Neuronal stem cell (in vitro differentiated cells): ENCODE measurements at places on chromosomes 7 and 10.

- no peaks in the 10 kb centered on the region for H3K4me1 ChIP-seq
- no peaks in the 10 kb centered on the region for H3K27me3 ChIP-seq
- H3K27ac ChIP-seq = no peak overlapping the region
- H3K36me3 ChIP-seq = no peaks in the 10 kb centered on the region
- DNase-seq = no peak
Observed at GRCh38 chr7:72441791-72442190, 29.7 kb upstream of the CALN1 start.

DNA sequence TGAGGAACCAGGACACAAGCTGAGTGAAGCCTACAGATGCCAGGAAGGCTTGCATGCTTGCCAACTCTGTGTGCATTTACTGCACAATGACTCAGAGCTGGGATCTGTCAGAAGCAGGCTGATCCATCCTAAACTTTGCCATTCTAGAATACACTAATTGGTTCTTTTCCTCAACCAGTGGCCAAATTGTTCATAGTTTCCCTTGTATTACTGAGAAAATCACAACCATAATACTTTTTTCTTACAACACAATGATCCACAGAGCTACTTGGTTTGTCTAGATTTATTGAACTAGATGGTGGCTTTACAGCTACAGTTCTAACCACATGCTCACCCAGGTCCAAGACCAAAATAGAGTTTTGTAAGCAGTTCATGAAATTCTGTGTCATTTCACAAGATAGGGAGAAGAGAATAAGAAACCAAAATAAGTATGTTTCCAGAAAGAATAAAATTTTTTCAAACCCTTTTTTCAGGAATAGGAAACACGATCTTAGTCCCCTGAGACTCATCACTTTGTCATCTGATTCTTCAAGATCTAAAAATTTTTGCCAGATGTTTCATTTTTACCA is 21.0 kb upstream of the LRRC17 start:
- no peaks in the 10 kb centered on the region for H3K36me3 ChIP-seq
- H3K4me1 ChIP-seq = no peaks in the 10 kb centered on the region
- no peak for DNase-seq
- H3K27me3 ChIP-seq = no peaks in the 10 kb centered on the region
- no peak overlapping the region for H3K27ac ChIP-seq

- no peaks in the 10 kb centered on the region for H3K4me1 ChIP-seq
- no peaks in the 10 kb centered on the region for H3K36me3 ChIP-seq
- H3K4me3 ChIP-seq = no peak overlapping the region
- DNase-seq = no peak
- H3K27ac ChIP-seq = no peak overlapping the region
- no peaks in the 10 kb centered on the region for H3K27me3 ChIP-seq
Observed at GRCh38 chr10:58254644-58255043, 13.1 kb downstream of the IPMK start.

DNA sequence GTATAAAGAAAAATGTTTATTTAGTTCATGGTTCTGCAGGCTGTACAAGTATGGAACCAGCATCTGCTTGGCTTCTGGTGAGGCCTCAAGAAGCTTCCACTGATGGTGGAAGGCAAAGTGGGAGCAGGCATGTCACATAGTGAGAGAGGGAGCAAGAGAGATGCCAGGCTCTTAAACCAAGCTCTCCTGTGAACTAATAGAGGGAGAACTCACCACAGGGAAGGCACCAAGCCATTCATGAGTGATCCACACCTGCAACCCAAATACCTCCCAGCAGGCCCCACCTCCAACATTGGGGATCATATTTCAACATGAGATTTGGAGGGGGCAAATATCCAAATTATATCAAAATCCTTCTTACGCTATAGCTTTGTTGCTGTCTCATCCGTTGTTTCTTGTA is 113.1 kb downstream of the CPED1 start:
- no peak overlapping the region for H3K4me3 ChIP-seq
- H3K4me1 ChIP-seq = no peaks in the 10 kb centered on the region
- no peak for DNase-seq

GRCh38 chr10:30782157-30782536 is 152.6 kb upstream of the LYZL2 start:
- no peaks in the 10 kb centered on the region for H3K36me3 ChIP-seq
- DNase-seq = no peak
- H3K4me1 ChIP-seq = peaks cover 8% of the 10 kb centered on the region
- no peak overlapping the region for H3K4me3 ChIP-seq
- peaks cover 4% of the 10 kb centered on the region for H3K27me3 ChIP-seq

GRCh38 chr10:66192162-66192831 is 733.5 kb upstream of the LRRTM3 start:
- no peaks in the 10 kb centered on the region for H3K36me3 ChIP-seq
- no peak overlapping the region for H3K4me3 ChIP-seq
- H3K27ac ChIP-seq = no peak overlapping the region
- H3K27me3 ChIP-seq = no peaks in the 10 kb centered on the region
- no peaks in the 10 kb centered on the region for H3K4me1 ChIP-seq

DNA sequence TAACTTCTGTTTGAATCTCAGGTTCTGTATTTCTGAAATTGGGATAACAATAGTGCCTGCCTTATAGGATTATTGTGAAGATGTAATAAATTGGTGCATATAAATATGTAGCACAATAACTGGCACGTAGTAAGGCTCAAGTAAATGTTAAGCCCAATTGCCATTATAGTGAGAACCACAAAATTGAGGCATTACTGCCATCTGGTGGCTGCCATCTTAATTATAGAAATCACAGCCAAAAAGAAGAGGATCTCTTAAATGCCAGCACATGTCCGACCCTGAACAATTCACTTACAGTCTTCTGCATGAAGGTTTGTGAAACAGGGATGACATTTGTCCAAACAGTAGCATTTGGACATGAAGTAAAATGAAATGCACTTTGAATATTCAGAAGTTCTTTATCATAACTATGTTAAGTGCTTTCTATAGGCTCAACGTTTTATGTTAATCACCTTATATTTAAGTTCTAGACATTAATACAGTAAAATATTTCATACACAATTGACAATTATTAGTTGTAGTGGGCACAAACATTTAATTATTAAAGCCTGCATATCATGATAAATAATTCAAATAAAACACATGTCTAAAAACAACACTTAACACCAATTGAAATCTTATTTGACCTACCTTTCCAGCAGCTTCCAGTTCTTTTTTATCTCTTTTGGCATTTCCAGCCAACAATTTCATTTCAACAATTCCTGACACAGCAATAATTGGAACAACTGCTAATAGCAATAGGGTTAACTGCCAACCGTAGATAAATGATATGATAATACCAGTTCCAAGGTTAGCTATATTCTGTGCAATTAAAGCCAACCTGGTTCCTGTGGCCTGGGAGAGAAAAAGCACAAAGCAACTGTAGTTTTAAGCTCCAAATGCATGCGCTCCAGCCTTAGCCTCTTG is 58.5 kb downstream of the ABCB4 start:
- H3K27ac ChIP-seq = no peak overlapping the region
- H3K36me3 ChIP-seq = no peaks in the 10 kb centered on the region
- no peak overlapping the region for H3K4me3 ChIP-seq
- H3K27me3 ChIP-seq = no peaks in the 10 kb centered on the region
- H3K4me1 ChIP-seq = peaks cover 6% of the 10 kb centered on the region
